Renal cortex interstitium (tissue), 15 donors: ENCODE measurements at places on chromosomes 11 and 22. TPM values are rescaled to one million over a fixed set of nuclear protein-coding genes. Genes with fewer than 3 reads are reported as not detected.

Gene CBLIF
- polyA plus RNA-seq, result 0.32 TPM

GRCh38 chr11:80173371-80174136, 732.7 kb upstream of the TENM4 start:
- no peak for DNase-seq

Gene ZDHHC8
- polyA plus RNA-seq, result 52.1 TPM

Gene OVCH2
- polyA plus RNA-seq, result 6.2 TPM

Gene ATG2A
- 16.7 TPM for polyA plus RNA-seq

Gene SLC17A6
- polyA plus RNA-seq, result not detected

Gene FAM181B
- 3.8 TPM for polyA plus RNA-seq

- DNase-seq, result no peak
Observed at GRCh38 chr11:86151174-86152005, 82.5 kb upstream of the PICALM start.

GRCh38 chr11:105000167-105000566, 22.8 kb downstream of the CASP5 start:
- no peak for DNase-seq

DNA sequence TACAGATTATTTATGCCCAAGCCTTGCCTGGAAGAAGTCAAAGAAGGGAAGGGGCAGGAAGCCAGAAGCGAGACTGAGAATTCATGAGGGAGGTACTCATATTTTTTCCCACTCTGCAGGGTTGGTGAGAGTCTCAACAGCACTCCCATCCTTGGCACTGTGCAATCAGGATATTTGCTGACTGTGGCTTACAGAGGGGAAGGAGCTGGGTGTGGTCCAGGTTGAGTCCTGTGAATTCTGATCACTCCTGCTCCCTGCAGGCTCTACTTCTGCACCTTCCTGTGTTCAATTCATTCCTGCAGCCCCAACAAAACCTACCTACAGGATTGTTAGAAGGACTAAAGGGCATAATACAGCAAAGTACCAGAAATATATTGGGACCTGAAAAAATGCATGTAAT, 530.5 kb downstream of the INSC start:
- no peak for DNase-seq

- no peak for DNase-seq
Observed at GRCh38 chr11:57072640-57073039, 83.9 kb downstream of the OR5AK2 start.

Gene NPTXR
- 5.5 TPM for polyA plus RNA-seq

DNA sequence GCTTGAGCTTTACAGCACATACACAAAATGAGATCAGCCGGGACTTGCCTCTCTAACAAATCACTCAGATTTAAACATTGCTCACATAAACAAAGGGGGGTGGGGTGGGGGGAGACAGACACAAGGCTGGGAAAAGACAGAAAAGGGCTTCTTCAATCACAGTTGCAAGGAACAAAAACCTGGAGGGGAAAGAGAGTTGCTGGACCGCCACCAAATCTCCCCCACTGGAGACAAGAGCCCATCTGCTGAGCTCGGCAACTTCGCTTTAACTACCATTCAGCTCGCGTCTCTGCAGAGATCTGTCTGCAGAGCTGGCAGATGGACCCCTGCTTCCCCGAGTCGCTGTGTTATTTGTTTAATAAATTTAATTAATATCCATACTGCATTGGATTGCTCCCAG, 165.0 kb downstream of the RCN1 start:
- DNase-seq, result peak; percentile 72

Gene CFAP300
- 4.6 TPM for polyA plus RNA-seq

GRCh38 chr11:64372802-64373597, 14.0 kb downstream of the RPS6KA4 start:
- DNase-seq, result no peak

GRCh38 chr11:79227767-79228755, 212.8 kb downstream of the TENM4 start:
- DNase-seq, result no peak

Gene FGF4
- polyA plus RNA-seq, result 0.05 TPM

- no peak for DNase-seq
Observed at GRCh38 chr22:41732096-41732772, 32.9 kb downstream of the MEI1 start.

DNA sequence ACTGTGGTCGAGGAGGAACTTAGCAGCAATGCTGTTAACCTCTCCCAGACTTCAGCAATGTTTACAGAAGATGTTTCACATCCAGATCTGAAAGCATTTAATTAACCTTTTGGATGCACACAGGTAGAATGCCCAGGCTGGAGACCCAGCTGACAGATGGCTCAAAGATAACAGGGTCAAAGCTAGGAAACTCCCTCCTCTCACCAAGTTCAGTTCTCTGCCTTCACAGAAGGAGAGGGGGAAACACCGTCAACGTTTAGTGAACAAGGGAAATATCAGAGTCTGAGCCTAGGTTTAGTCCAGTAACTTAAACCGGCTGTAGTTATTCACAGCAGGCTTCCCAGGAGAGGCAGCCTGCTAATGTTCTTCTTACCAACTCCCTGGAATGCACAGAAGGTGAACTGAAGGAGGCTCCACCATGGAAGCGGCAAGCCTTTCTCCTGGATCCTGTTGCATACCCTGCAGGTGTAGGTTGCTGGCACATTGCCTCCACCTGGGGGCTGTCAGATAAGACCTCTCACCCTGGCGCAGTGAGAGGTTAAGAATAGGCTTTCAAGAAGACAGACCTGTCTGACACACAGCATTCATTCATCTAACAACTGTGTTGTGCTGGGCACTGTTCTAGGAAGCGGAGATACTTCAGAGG, 23.5 kb upstream of the ANKK1 start:
- DNase-seq, result no peak

DNA sequence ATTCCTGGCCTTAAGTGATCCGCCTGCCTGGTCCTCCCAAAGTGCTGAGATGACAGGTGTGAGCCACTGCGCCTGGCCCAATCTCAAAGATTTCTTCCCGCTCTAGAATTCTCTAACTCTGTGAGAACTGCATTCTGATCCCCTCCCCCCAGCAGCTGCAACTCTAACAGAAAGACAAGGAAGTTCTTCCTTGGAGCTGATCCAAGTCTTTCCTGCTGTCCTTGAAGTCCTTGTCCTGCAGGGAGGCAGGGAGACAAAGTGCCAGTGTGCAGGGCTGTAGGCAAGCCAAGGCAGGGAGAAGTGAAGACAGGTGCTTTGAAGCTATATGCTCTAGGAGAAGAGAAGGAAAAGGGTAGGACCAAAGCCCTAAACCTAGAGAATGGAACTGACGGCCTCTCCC, 9.5 kb upstream of the GGA1 start:
- DNase-seq, result no peak

DNA sequence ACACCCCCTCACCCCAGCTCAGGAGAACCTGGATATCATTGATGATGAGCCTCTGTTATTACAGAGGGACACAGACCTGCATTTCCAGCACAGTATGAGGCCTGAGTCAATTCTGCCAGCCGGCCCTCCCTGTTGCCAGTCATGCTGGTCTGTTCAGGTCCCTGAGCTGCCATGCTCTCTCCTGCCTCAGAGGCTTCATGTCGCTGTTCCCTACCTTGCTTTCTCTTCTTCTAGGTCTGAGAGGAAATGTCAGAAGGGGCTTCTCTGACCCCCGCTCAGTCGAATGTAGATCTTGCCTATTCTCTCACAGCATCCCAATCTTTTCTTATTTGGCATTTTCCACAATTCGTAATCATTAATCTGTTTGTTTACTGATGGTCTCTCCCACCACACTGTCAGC, 21.8 kb upstream of the ABCC8 start:
- DNase-seq, result no peak

GRCh38 chr11:1888347-1888753, 3.3 kb downstream of the PRR33 start:
- no peak for DNase-seq

Gene LRFN4
- 27.3 TPM for polyA plus RNA-seq

GRCh38 chr11:35892166-35892565, 51.7 kb upstream of the LDLRAD3 start:
- DNase-seq, result no peak

- DNase-seq, result no peak
Observed at GRCh38 chr11:99513368-99513767, 492.6 kb downstream of the CNTN5 start.

DNA sequence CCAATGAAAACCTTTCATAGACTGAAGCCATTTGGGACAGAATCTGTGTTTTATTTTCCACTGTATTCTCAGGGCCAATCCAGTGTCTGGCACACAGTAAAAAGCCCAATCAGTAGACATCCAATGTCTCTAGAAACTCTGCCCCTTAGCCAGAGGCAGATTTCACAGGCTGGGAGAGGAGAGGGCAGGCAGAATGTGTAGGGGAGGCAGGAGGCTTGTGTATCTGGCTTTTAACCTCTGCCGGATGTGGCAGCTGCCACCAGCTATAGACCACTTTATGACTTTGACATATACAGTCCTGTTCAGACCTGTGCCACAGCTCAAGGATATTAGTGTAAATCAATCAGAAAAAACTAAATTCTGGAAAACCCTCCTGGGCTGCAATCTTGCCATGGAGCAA, 4.4 kb downstream of the EXPH5 start:
- no peak for DNase-seq

- DNase-seq, result no peak
Observed at GRCh38 chr22:50529416-50529896, 356 bp downstream of the TYMP start.

DNA sequence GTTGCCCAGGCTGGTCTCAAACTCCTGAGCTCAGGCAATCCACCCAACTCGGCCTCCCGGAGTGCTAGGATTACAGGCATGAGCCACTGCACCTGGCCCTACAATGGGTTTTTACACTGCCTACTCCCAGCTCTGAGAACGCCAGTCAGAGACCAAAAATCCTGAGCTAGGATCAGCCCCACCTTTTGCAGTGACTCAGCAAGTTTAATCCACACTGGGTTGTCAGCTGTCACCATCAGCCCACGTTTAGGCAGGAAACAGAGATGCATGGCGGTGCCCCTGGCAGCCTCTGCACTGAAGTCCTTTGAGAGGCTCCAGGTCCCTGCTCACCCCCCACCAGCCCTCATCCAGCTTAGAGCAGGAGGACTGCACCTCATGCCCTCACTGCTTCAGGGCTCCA, 117.6 kb downstream of the ARHGAP8 start:
- no peak for DNase-seq

DNA sequence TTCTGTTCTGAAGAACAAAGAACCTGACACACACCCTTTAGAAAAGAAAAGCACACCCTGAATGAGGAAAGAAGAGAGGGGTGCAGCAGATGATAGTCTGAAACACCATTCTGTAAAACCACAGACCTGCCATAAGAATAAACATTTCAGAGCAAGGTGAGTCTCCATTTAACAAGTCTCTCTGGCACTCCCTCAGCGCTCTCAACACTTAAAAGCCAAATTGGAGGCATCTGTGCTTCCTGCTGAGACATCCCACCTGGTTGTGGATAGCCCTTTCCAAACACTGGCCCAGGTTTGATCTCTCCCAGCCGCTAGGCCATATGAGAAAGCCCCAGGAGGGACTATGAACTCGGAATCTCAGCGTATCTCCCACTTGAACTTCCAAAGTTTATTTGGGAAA, 36.3 kb downstream of the ETS1 start:
- DNase-seq, result no peak

DNA sequence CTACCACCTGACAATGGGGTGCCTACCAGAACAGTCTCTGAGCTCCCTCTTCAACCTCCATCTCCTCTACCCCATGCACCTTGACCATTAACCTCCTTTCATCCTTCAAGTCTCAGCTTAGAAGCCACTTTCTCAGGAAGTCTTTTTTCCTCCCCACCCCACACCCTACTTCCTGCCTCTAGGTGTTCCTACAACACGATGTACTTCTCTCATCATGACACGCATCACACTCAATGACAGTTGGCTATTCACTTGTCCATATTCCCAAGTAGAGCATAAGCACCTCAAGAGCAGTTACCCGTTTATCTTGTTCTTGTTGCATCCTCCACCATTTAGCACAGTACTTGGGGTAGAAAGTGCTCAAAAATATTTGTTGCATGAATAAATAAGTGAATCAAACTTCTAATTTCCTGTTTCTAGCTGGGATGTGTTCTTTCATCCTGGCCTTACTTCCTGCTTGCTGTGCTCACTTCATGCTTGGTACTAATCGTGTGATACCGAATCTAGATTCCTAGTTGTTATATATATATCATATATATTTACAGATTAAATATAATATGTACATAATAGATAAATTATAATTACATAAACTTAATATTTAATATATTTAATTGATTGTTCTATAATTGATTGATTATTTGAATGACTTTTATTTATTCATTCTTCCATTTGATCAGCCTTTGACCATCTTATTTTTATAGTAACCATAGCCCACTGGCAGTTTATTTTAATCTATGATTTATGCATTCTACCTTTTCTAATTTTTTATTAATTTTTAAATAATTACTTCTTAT, 177.5 kb upstream of the TMEM45B start:
- DNase-seq, result no peak

DNA sequence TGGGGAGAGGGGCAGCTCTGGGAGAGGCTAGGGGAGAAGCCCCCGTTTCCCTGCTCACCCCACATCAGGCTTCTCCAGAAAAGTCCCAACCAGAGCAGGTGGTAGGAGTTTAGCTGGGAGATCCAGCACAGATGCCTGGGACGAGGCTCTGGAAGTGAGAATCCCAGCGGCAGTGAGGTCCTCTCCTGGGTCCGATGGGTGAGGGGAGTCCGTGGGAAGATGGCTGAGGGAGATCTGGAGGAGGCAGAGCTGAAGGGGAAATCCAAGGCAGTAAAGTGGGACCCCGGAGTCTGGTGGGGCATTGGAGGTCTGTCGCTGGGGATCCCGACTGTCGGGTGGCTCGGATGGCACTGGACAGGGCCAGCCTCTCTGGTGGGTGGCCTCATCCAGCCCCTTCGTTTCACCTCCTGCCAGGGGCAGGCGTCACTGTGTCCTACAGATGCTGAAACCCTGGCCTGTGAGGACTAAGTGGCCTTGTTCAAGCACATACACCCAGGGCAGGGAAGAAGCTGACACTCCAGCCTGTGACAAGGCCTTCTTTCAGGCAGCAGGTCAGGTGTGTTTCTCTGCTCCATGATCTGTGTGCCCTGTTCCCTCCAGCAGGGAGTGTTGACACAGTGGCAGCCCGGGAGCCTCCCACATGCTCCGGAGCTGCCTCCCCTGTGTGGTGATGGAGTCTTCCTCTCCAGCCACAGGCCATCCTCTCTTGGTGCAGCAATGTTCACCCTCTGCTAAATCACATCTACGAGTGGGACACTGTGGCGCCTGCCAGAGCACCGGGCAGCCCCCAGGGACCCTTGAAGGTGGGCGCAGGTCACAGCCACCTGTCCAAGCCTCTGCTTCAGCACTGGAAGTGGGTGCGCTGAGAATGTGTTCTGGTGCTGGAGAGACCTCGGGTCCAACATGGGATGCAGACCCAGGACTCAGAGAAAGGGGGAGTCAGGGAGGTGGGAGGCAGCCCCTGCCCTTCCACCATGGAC, 850.8 kb downstream of the BRD1 start:
- no peak for DNase-seq

GRCh38 chr11:126304457-126305075, 706 bp downstream of the DCPS start:
- no peak for DNase-seq
